ENCODE measurements at places on chromosomes 7 and 10.

DNA sequence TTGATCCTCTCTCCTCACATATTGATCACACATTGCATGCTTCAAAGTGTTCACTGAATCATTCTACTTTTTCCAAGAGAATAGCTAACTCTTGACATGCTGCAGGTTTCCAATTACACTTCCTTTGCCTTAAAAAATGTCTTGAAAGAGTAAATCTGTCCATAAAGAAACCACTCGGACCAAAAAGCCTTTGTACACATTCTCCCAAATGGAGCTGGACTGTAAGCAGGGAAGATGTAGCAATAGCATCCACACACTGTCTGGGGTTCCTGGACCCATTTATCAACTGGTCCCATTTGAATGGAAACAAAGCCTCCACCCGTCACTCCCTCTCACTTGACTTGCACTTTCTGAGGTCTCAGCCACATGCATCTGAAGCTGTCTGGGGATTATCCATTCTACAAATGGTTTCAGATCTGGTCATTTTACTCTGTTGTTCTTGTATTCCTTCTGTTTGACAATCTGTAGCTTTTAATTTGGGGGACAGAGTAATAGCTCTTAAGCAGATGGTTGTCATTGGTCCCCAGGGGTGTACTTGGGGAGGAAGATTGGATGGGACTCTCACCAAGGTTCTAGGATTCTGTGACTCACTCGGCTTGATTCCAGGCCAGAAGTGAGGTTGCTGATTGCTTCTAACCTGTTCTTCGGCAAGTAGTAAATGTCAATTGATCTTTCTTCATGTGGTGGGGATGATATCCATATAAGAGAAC is 203.5 kb downstream of the HIBADH start:
- DNase-seq: no peak

DNA sequence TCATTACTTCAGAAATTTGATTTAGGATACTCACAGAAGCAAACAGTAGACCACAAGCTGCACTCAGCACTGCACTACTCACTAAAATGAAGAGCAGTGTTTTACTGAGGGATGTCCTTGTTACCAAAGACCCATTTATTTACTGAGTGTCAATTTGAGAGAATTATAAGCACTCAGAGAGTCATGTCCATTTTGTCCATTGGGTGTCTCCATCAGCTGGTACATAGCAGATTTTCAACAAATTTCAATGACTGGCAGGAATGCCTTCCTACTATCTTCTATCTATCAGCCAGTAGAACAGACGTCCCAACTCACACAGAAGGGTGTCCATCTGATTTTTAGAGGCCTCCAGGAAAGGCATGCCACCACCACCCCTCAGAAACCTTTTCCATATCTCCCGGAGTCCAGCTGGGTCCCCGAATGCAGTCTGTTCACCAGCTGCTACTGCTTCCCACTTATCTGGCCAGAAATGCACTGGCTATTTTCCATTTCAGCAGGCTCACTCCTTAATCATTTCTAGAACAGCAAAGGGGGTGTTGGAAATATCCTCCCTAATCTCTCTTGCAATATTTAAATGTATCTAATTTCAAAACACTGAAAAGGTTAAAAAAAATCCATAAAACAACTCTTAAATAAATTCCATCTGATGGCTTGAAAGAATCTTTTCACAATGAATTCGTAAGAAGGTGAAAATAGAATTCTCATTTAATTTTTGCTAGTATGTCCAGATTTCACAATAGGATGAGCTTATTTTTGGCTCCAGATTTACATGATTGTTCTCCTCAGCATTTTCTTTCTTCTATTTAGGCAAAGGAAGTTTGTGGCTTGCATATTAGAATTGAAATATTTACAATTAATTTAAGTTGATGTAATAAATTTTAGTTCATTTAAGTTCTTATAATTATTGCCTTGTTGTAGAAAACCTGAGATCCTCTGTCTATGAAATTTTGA is 1164.0 kb upstream of the CELF2 start:
- DNase-seq: no peak

DNA sequence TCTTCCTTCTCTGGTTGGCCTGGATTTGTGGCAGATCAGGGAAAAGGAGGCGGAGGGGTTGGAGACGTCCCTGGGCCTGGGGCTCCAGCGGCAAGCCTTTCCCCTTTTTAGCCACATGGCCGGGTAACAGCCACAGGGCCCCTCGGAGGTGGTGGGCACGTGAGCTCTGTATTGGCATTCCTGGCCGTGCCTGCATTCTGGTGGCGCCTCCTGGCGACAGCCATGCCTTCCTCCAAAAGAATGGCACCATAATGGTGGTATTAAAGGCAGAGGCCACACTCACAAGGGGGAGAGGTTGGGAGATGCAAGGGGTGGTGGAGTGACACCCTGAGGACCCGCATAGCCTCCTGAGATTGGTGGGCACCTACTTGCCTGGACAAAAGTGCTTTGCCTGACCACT is 3.0 kb upstream of the AQP1 start:
- DNase-seq: no peak

DNA sequence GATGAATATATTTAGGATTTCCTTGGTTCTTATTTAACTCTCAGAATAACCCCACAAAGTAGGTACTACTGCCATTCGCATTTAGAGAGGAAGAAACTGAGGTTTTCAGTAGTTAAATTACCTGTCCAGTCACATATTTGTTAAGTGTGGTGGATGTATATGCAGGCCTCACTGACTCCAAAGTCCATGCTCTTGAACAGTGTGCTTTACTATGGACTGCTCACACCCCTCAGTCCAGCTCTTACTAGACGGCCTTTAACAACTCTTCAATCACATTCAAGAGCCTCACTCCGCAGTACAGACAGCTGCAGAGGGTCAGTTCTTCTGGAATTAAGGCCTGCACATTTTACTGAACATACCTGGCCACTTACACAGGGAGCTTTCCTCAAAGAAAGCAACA is 36.2 kb downstream of the ZNF248 start:
- DNase-seq: no peak

DNA sequence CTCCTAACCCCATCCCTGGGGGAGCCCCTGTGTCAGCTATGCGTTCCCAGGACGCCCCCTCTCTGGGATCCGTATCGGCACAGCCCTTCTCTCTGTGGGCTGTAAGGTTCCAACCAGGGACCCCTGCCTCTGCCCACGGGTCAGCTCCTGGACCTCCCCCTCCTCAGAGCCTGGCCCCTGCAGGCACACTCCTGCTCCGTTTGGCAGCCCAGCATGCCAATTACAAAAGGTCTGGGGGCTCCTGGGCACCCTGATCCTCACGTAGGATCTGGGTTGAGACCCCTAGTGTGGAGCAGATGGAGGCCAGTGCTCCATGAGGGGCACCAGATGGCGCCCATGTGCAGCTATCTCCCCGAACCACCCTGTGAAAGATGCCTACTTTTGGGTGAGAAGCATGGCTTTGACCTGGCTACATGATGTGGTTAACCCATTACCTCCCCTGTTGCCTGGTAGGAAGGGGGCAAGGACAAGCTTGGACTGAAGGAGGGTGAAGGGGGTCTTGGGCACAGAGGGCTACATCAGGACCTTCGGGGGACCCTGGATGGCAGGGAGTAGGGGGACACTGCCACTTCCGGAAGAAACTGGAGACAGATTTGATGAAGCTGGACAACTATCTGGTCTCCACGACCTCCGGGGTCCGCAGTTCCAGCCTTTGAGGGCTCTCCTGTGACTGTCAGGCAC is 9.0 kb downstream of the TACR2 start:
- no peak for DNase-seq

DNA sequence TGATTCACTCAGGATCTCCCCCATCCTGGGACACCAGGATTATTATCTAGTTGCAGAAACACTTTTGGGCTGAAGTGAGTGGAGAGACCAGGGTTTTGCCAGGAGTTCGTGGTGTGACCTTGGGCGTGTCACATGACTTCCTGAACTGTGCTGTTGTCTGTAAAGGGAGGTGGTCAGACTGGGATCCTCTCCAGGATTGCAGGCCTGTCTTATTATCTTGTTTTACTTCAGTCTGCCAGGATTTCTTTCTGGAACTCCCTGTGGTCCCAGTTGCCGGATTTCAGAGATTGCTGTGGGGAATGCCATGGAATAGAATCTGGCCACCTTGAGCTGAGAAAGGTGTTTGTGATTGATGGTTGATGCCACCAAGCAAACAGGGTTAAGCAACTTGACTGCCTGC is 35.8 kb downstream of the CRCP start:
- no peak for DNase-seq

- DNase-seq: no peak
Observed at GRCh38 chr7:157177983-157178381, 39.3 kb downstream of the UBE3C start.

DNA sequence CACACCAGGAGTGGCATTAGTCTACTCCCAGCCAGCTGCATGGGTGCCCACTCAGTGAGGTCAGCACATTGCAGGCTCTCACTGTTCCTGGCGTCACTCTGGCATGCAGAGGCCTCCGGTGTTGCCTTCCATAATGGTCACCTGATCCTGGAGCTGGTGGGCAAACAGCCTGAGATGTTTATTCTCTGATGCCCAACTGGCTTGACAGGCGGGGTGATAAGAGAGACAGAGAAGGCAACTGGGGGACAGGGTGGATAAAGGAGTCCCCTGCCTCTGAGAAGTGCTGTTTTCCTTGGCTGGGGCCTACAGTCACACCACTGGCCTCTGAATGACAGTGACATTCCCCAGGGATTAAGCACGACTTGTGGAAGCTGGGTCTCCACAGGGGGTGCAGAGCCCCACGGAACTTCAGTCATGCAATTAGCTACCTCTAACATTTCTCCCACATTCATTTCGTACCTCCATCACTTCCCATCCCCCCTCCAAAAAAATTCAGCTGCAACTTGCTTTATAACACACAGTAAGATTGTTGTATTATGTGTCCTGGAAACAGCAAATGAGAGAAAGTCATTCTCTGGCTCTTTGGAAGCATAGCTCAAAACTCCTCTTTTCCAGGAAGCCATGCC is 7.1 kb upstream of the RBM20 start:
- no peak for DNase-seq

DNA sequence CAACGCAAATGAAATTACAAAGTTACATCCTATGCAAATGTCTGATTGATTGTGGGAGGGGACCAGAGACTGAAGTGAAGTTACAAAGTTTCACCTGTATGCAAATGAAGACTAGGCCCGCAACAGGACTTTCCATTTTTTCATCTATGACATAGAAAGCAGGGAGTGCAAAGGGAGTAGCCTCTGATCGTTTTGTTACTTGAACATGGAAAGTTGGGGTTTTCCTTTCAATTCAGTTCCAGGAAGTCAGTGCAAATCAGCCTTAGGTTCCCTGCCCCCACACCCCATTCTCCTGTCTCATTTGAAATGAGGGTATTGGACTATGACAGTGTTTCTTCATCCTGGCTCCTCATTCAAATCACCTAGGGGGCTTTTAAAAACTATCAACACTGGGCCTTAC is 96.9 kb upstream of the HABP2 start:
- no peak for DNase-seq

DNA sequence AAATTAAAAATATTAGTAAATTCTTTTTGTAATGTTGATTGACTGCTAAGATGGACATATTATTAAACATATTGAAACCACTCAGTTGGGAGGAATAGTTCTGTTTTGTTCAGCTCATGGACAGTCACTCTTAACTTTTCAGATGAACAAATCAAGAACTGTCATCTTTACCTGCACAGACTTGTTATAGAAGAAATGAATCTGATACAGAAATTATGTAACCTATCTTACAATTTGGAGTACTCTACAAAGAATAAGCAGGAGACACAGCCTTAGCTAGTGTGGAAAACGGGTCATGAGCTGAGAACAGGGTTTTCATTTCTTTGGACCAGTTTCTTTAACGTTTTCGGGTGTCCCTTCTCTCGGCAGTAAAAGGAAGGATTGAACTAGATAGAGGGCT is 1.2 kb upstream of the ANLN start:
- no peak for DNase-seq

- DNase-seq: peak; percentile 17
Observed at GRCh38 chr7:85274454-85274853, 87.6 kb upstream of the SEMA3D start.

GRCh38 chr7:1848911-1849311 is 178.8 kb downstream of the ELFN1 start:
- no peak for DNase-seq

- no peak for DNase-seq
Observed at GRCh38 chr7:4939971-4940728, 18.8 kb downstream of the MMD2 start.

DNA sequence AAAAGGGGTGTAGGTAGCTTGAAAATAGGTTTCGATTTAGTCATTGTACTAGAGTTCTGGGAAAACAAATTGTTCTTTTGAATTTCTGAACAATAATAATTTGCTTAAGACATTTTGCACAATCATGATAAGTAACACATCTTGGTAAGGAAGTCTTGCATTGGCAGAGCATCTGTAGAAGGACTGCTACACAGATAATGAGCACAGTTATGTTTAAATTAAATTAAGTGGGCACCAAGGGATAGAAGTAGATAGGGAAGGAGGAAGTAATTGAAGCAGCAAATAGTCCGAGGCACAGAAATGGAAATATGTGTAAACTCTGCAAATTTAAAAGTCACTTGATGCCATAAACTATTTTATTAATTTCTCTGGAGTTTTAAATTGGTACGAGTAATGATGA is 122.4 kb downstream of the CHN2 start:
- no peak for DNase-seq

DNA sequence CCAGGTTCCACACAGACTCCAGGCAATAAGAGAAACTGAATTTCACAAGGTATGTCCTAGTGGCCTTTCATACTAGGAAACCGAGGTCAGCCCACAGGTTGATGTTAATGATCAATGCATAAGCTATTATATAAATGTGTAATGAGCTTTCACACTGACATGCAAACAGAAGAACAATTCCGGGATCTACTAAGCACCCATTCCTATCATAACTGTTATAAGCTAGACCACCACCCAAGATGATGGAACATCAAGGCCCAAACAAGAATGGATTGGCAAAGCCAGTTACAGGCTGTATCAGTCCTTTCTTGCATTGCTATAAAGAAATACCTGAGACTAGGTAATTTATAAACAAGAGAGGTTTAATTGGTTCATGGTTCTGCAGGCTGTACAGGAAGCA is 15.2 kb downstream of the SORBS1 start:
- DNase-seq: no peak

- DNase-seq: no peak
Observed at GRCh38 chr7:43781726-43782607, 23.5 kb downstream of the BLVRA start.

GRCh38 chr10:87678302-87678701 is 18.6 kb downstream of the PAPSS2 start:
- no peak for DNase-seq

DNA sequence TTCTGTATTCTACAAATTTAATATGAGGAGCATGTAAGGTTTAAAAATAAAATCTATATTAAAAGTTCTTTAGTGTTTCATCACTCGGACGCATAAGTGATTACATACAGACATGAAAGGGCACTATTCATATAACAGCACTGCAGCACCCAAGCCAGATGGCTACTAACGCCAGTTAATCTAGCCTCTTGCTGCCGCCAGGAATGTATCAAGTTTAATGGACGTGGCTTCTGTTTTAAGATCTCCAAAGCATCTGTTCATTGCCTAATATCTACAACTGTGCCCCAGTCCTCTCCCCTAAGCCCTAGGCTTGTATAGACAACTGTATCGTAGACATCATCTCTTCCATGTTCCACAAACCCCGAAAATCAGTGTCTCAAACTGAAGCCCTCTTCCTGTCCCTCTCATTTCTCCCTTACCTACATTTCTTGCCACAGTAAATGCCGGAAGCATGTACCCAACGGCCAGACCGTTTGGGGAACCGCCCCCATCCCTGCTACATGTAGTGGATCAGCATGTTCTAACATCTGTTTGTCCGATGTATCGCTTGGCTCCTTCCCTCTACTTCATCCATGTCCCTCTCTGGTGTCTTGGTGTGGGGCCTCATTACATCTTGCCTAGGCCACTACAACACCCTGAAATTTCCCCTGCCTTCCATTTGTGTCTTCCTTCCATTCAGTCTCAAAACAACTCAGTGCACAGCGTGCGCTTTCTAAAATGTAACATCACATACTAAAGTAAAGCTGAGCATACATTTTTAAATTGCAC is 147.5 kb upstream of the RSU1 start:
- no peak for DNase-seq

Data from D341Med (cell line).